Activated naive CD8-positive, alpha-beta T cell treated with anti-CD3 and anti-CD28 coated beads, Interleukin-2, amount 50 U/mL, for 16 hours (primary cell): ENCODE measurements at places on chromosomes 7 and 10.

GRCh38 chr10:95810198-95810976 lies 54.4 kb downstream of the ENTPD1 start:
- DNase-seq = no peak

DNA sequence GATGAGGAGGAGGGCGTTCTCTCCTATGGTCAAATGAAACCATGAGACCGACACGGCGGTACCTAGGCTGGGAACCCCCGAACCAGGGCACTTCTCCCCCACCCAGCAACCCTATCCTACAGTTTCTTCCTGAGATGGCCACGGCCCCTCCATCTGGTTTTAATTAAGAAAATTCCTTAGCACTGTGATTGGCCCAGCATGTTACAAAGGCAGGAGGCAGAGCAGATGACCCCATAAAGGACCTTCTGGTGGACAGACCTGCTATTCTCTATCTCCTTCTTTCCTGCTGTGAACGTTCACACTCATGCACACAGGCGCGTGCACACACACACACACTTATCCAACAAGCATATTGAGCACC lies 129.4 kb downstream of the RGS10 start:
- DNase-seq = no peak

- no peak for DNase-seq
Observed at GRCh38 chr7:80882213-80882801, 36.5 kb downstream of the SEMA3C start.

DNA sequence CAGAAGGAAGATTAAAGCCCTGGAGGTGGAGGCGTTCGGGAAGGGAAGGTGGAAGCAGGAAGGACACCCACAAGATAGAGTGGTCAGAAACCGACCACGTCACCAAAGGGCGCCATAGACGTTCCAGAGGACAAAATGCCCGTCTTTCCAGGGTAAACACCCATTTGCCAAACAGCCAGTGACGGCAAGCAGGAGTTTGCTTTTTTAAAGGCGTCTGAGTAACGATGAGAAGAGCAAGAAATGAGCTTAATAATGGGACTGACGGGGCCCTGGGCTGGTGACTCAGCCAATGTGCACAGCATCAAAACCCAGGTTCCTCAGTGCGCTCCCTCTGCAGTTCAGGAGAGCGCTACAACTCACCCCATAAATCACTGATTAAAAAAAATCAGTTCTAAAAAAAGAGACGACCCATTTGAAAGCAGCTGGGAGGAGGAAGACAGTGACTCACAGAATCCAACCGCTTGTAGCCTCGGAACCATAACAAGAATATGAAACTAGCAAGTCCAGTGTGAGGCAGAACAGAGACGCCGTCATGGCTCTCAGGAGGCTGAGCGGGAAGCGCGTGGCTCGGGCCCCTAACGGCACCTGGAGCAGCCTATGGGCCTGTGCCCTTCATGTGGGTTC lies 5.9 kb downstream of the DIP2C start:
- no peak for DNase-seq

GRCh38 chr10:44857363-44858016 lies 53.6 kb upstream of the TMEM72 start:
- DNase-seq = no peak

GRCh38 chr7:36904802-36905201 lies 180.5 kb upstream of the AOAH start:
- no peak for DNase-seq

- DNase-seq = no peak
Observed at GRCh38 chr10:90988802-90989201, 67.9 kb upstream of the ANKRD1 start.

DNA sequence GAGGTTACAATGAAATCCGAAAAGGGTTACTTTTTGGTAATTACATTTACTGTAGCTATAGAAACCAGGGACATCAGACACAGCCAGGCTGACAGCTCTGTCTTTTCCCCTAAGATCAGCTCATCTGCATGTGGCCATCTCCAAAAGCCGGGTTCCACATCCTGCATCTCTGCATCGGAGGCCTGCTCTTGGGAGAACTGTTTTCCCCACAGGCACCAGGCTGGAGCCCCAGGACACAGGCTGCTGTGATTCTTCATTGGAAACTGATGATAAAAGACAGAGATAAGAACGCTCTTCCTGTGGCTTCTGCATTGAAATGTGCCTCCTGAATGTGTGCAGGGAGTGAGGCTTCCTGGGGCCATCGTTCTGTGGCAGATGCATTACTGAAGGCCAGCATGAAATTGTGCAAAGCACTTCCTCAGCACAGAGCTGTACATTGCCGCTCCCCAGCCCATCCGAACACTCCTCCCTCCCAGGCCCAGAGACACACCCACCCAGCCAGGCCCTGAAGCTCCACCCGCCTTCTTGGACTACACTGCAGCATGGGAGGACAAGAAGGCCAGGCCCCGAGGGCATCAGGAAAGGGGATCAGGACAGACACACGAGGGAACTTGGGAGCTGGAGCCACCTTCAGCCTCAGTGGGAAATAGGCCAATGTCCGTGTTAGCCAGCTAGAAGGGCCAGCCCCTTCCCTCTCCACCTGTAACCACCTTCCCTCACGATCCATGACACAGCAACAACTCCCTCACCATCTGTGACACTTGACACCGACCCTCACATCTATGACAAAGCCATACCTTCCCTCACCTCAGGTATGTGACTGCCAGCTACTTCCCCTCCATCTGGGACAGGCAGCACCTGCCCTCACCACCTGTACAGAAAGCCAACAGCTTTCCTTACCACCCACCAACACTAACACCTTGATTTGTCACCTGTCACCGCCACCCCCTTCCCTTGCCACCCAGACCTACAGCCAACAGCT lies 113.2 kb downstream of the GRID1 start:
- no peak for DNase-seq

DNA sequence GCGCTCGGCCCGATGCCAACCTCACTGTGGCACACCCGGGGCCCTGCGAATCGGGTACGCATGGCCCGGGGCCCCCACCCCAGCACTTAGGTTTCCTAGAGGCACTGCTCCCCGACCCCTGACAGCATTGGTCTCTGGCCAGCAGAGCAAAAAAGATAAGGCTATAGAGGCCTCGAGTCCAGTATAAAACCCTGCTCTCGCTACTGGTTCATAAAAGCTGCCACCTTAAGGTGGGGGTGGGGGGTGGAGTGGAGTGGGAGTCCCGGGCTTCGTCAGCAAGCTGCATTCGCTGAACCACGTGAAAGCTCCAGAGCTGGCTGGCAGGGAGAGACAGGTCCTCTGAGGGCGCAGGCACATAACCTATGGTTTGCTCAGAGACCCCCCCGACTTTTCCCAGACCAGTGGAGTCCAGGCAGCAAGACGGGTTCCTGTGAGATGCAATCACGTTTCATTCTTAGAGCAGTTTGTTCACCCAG lies 1.3 kb downstream of the KAZALD1 start:
- DNase-seq = no peak

GRCh38 chr10:30189238-30189580 lies 129.8 kb upstream of the JCAD start:
- DNase-seq = no peak

DNA sequence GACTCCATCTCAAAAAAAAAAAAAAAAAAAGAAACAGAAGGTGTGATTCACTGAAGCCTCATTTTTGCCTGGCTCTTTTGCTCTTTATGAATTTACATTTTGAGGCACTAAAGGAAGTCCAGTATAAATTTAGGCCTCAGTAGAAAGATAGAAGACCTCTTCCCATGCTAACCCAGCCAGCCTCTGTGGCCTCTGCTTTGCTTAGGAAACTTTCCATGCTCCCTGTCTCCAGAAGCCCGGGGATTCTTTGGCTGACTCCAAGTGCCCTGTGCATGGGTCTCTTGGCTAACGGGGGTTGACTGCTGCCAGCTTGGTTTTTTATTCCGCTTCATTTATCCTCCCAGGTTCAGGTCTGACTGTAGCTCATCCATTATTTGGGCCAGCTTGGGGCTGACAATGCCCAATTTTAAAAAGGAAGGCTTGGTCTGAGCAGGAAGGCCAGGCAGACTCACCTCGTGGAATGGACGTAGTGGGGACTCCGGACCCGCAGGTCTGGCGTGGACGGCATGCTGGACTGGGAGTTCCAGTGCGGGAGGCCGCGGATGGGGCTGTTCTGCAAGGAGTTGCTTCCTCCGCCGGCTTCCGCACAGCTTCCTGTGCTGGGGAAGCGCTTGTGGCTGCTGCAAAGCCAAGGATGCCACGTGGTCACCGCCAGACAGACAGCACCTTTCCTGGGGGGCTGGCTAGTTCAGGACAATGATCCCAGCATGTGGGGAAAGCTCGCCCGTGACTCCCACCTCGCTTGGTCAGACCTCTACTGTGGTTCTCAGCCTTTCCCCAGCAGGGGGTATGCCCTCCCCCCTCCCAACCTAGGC lies 72.3 kb downstream of the PRPF18 start:
- no peak for DNase-seq

- no peak for DNase-seq
Observed at GRCh38 chr7:119936836-119937235, 336.1 kb upstream of the KCND2 start.

DNA sequence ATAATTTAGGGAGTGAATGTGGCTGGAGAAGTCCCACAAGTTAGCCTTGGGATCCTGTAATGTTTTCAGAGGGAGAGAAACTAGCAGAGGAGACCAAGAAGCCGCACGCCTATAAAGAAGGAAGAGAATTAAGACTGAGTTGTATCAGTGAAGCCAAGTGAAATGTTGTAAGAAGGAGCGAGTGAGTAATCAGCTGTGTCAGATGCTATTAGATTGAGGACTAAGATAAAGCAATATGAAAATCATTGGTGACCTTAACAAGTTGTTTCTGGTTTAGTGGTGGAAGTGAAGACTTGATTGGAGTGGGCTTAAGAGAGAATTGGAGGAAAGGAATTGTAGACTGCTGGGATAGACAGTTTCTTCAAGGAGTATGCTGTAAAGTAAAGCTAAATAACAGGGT lies 8.8 kb downstream of the CCSER2 start:
- no peak for DNase-seq

- DNase-seq = no peak
Observed at GRCh38 chr10:91635401-91636400, 2.8 kb upstream of the PPP1R3C start.

GRCh38 chr10:38038107-38038931 lies 27.8 kb downstream of the ZNF33A start:
- no peak for DNase-seq

DNA sequence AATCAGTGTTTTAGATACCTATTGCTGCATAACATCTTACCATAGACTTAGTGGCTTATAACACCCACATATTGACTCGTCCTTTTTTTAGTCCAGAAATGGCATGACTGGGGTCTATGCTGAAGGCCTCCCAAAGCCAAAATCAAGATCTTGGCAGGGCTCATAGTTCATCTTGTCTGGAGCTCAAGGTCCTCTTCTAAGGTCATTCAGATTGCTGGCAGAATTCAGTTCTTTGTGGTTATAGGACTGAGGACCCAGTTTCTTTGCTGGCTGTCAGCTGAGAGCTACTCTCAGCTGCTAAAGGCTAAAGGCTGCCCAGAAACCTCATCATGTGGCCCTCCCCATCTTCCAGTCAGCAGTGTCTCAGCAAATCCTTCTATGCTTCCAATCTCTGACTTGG lies 165.5 kb downstream of the FAM107B start:
- DNase-seq = no peak

DNA sequence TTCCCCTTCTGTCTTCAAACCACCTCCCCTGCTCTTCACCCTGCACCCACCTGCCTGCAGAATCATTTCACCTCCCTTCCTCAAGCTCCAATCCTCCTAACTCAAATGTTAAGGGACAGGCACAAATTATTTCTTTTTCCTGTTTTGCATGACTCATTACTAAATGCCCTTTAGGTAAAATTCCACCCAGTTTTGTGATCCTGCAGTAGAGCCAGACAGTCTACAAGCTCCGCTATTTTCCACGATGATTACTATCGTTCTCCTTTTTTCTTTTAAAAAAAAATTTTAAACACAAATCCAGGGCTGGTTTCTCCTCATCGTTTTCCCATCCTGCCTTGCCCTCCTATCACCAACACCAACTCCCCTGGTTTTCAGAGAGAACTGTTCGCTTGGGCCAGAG lies 186.8 kb upstream of the YAE1 start:
- DNase-seq = no peak

DNA sequence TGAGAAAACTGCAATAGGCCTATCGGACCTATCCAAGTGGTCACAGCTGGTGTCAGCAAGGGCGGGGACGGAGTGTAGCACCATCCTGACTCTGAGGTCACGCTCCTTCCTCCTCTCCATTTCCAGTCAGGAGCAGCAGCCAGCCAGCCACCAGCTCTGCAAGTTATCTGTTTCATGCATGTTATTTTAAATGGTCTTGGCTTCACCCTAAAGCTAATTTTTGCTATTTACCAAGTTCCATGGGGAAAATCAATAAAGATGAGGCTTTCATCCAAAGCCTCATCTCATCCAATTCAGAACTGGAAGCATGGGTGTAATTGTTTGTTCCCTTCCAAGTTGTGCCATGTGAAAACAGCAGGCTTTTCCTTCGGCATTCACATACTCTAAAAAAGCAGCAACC lies 49.3 kb downstream of the ICA1 start:
- DNase-seq = no peak

- DNase-seq = no peak
Observed at GRCh38 chr10:124323111-124323725, 95.5 kb downstream of the OAT start.

- DNase-seq = no peak
Observed at GRCh38 chr10:9238041-9238440, 1183.6 kb downstream of the GATA3 start.

- no peak for DNase-seq
Observed at GRCh38 chr10:126133906-126134656, 237.7 kb downstream of the FANK1 start.

GRCh38 chr7:2953588-2954407 lies 89.9 kb downstream of the CARD11 start:
- DNase-seq = no peak

DNA sequence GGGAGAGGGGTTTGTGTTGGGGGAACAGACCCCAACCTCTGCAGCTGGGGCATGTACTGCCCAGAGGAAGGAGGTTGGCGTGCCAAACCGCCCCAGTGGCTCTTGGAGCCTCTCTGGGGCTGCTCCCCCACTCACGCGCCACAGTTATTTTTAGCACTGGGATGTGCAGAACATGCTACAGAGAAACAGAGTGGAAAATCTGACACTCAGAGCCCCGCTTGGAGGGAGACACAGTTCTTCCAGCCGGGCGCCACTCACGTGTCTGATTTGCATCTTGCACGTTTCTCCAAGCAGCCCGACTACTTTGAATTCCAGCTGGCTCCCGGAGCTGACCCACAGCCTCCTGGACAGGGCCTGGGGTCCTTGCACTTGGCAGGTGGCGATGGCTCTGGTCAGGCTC lies 182.0 kb downstream of the RPS24 start:
- DNase-seq = no peak

GRCh38 chr10:3399756-3400155 lies 227.2 kb upstream of the PITRM1 start:
- no peak for DNase-seq

DNA sequence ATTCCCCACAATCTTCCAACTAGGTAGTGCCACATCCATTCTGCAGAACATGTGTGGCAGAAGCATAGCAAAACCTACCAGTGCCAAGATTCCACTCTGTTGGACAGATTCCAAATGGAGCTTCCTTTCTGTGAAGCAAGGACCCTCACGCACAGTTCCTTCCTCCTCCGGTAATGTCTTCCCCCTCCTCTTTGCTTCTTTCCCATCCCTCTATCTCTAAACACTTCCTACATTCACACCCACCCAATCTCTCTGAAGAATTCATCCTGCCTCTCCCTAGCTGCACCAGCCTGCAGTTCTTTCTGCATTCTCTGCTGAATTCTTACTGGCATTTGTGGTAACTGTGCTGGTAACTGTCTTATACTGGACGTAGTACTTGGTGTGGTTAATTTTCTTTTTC lies 124.9 kb downstream of the RNLS start:
- no peak for DNase-seq

- no peak for DNase-seq
Observed at GRCh38 chr10:123868038-123869019, 23.3 kb downstream of the CPXM2 start.

GRCh38 chr7:22694597-22695207 lies 32.3 kb upstream of the IL6 start:
- DNase-seq = no peak
